ENCODE measurements at places on chromosomes 5 and 9. TPM values are rescaled to one million over a fixed set of nuclear protein-coding genes. Genes with fewer than 3 reads are reported as not detected.

SPINK7 gene
- not detected for total RNA-seq

NMUR2 gene
- not detected for total RNA-seq

ANKRD31 gene
- total RNA-seq: 0.48 TPM

PCDHA3 gene
- total RNA-seq: not detected

NEUROG1 gene
- not detected for total RNA-seq

ACSL6 gene
- not detected for total RNA-seq

CDH18 gene
- not detected for total RNA-seq

ZDHHC21 gene
- total RNA-seq: 5.3 TPM

PCDHGA4 gene
- not detected for total RNA-seq

BARHL1 gene
- not detected for total RNA-seq

DMRTA1 gene
- total RNA-seq: 1.1 TPM

PFN3 gene
- total RNA-seq: not detected

TERT gene
- total RNA-seq: 2.2 TPM

MLANA gene
- total RNA-seq: not detected

ZDHHC11B gene
- not detected for total RNA-seq

CARTPT gene
- not detected for total RNA-seq

LHX3 gene
- total RNA-seq: 0.22 TPM

POLR3G gene
- 4.4 TPM for total RNA-seq

HARS2 gene
- total RNA-seq: 28.8 TPM

OGN gene
- not detected for total RNA-seq

F2R gene
- 3.9 TPM for total RNA-seq

BAAT gene
- not detected for total RNA-seq

SURF2 gene
- 28.6 TPM for total RNA-seq

Data from PC-9 (cell line).